ENCODE measurements at places on chromosomes 5 and 9. TPM values are rescaled to one million over a fixed set of nuclear protein-coding genes. Genes with fewer than 3 reads are reported as not detected.

CNTNAP3B gene
- 8.0 TPM for total RNA-seq

- H3K36me3 ChIP-seq: no peaks in the 10 kb centered on the region
- no peak for DNase-seq
- no peaks in the 10 kb centered on the region for H3K27me3 ChIP-seq
These were observed 626.7 kb downstream of the CCDC171 start for GRCh38 chr9:16179566-16179965.

C9orf153 gene
- 0.38 TPM for total RNA-seq

PROB1 gene
- 46.3 TPM for total RNA-seq

GRCh38 chr9:126683698-126684044 is 69.9 kb downstream of the LMX1B start:
- H3K4me3 ChIP-seq: no peak overlapping the region
- no peak overlapping the region for H3K27ac ChIP-seq
- H3K27me3 ChIP-seq: peaks cover 100% of the 10 kb centered on the region
- H3K4me1 ChIP-seq: peaks cover 14% of the 10 kb centered on the region
- no peak for DNase-seq

DNA sequence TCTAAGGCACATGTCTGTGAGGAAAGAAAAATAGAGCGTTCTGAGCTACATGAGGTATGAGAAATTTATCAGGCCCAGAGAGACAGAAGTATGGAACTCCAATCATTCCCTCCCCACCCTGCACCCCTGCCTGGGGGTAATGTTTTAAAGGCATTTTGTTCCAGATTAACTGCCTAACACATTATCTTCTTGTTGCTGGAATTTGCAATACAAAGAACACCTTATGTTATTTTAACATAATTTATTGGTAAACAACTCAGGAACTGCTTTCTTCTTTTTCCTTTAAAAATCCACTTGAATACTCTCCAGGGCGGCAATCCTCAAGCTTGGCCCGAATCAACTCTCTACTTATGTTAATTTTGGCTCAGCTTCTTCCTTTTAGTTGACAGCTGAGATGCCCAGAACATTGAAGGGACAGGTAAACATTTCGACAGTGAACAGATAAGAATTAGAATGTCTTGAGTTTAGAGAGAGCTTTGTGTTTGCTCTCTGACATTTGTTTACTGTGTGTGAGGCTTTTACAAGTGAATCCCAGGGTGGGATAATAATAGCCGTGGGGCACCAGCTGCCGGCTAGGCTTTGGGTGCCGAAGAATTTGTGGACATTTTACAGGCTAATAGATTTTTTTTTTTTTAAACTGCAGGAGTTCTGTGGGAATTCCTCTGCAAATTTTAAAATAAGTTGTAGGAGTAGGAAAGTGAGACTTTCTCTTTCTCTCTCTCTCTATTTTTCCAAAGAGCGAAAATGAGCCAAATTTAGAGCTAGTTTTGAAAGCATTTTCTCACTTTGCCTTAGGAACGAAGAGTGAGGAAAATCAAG is 96.4 kb upstream of the TAF11L2 start:
- no peak overlapping the region for H3K27ac ChIP-seq
- H3K36me3 ChIP-seq: no peaks in the 10 kb centered on the region
- no peaks in the 10 kb centered on the region for H3K4me1 ChIP-seq
- peaks cover 58% of the 10 kb centered on the region for H3K27me3 ChIP-seq
- no peak for DNase-seq

GRCh38 chr9:13942695-13943094 is 371.2 kb downstream of the NFIB start:
- H3K36me3 ChIP-seq: no peaks in the 10 kb centered on the region
- no peak overlapping the region for H3K4me3 ChIP-seq
- no peaks in the 10 kb centered on the region for H3K27me3 ChIP-seq
- peaks cover 31% of the 10 kb centered on the region for H3K4me1 ChIP-seq

- no peak overlapping the region for H3K27ac ChIP-seq
- no peak for DNase-seq
- no peaks in the 10 kb centered on the region for H3K36me3 ChIP-seq
- no peaks in the 10 kb centered on the region for H3K27me3 ChIP-seq
These were observed 131.7 kb upstream of the CLINT1 start for GRCh38 chr5:157990583-157991181.

DNA sequence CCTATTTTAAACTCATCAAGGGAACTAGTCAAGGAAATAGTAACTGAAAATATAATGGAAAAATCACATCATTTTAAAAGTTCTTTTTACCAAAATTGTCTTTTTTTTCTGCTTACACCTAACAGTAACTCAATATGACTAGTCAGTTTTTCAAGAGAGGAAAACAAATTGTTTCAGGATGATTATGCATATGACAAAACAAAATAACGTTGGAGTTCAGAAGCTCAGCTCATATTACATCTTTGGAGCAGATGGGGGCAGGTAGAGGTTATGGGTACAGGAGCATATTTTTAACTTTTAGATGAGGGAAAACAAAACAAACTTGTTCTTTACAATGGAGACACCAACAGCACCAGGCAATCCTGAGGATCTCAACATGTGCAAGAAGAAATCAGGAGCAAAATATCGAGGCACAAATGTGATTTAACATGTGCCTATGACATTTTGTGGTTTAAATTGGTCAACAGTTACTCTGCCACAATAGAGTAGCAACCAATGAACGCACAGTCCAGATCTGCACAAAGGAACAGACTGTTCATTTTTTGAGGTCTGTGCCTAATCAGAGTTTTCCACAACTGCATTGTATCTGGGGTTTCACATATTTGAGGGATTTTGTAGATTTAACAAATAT is 659.0 kb downstream of the ANXA1 start:
- H3K27me3 ChIP-seq: no peaks in the 10 kb centered on the region
- H3K4me3 ChIP-seq: no peak overlapping the region
- H3K4me1 ChIP-seq: no peaks in the 10 kb centered on the region
- no peaks in the 10 kb centered on the region for H3K36me3 ChIP-seq
- no peak for DNase-seq

KCNIP1 gene
- total RNA-seq: 0.16 TPM
